ENCODE measurements at places on chromosomes 16 and 17. TPM values are rescaled to one million over a fixed set of nuclear protein-coding genes. Genes with fewer than 3 reads are reported as not detected.

- no peak for DNase-seq
These were observed 25.8 kb upstream of the CPNE2 start for GRCh38 chr16:57066625-57067024.

GRCh38 chr16:84794186-84794585 lies 25.6 kb upstream of the CRISPLD2 start:
- no peak for DNase-seq

CTRB2 gene
- total RNA-seq = not detected

DNA sequence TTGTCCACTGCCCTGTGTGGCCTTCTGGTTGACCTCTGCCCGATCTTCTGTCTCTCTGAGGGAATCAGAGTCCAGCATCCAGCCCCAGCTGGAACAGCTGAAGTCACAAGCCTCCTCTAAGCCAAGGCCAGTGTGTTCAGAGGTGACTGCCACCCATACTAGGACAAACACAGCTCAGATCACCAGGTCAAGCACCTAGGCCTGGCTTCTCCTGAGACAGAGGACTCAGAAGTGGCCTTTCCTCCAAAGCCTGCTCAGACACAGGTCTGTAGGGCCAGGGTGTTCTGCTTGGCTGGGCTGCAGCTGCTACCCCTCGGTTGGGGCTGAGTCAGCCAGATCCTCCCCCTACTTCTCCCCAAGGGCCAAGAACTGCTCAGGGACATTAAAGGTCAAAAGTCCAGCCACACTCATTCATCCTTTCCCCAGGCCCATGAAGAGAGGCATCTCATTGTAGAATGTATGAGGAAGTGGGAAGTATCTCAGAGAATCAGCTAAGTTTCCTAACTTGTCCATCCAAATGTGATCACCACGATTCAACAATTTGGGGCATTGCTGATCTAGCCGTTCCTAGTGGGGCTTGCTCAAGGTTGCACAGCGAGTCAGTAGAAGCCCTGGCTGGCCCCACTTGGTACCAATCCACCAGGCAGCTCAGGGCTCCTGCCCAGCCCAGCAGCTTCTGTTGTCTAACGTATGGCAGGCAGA lies 7.6 kb downstream of the SLC46A1 start:
- no peak for DNase-seq

RNF222 gene
- total RNA-seq = not detected

ZNF629 gene
- total RNA-seq = 41.4 TPM

GRCh38 chr17:37212179-37212578 lies 163.6 kb upstream of the C17orf78 start:
- DNase-seq = no peak

- DNase-seq = no peak
These were observed 241.0 kb downstream of the GSG1L start for GRCh38 chr16:27822529-27822928.

GRCh38 chr16:47627085-47627639 lies 166.0 kb downstream of the PHKB start:
- no peak for DNase-seq

HCRT gene
- total RNA-seq = not detected

DNA sequence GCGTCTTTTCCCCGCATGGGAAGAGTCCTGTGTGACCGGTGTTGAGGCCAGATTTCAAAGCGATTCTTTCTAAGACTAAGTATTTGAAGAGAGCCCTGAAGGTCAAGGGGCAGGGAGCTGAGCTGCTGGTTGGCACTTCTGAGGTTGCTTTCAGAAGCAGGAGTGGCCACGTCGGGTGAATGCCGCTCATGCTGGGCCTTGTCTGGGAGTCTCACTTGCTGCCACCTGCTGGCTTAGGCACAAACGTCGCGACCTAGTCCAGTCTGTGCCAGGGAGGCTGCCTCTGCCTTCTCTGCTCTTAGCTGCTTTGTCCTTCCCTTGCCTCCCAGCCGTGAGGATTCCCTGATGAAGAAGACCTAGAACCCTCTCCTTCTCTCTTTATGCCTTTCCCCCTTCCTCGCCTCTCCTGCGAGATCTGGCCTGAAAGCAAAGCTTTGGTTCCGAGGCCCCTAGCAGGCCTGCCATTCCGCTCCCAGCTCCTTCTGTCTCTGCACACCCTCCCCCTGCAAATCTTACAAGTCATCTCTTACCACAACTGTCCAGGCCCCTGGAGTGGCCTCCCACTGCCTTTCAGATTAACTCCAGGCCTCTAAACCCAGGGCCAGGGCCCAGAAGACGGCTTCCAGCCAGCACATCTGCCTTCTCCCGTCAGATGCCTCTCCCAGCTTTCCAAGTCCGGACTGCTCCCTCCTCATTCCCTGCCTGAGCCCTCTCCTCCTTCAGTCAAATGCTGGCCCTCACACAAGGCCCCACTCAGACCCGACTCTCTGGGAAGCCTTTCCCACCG lies 11.4 kb downstream of the CTNS start:
- no peak for DNase-seq

GCGR gene
- total RNA-seq = 0.66 TPM

GRCh38 chr16:59212492-59213024 lies 478.4 kb upstream of the GOT2 start:
- no peak for DNase-seq

DNA sequence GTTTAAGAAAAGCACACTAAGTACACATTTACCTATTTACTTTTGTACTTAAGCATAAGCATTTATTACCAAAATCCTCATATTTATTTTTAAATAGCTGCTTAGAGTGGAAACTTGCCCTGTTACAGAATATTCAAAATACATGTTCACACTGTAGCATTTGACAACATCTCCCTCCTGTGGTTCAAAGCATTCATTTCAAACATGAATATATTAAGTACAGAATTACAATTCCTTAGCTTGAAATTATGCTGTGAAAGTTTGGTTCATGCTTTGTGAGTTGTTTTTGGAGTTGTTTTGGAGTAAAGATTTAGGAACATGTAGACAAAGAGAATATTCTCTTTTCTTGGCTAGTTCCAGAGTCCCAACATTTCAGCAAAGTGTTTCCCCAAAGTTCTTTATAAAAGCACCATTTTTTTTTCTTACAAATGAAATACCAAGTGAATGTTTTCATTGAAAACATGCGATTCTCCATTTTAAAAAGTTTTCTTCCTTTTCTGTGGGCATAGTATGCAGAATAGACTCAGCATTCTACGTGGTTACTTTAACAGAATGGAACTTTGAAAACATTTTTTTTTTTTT lies 33.2 kb downstream of the TUBD1 start:
- no peak for DNase-seq

DNA sequence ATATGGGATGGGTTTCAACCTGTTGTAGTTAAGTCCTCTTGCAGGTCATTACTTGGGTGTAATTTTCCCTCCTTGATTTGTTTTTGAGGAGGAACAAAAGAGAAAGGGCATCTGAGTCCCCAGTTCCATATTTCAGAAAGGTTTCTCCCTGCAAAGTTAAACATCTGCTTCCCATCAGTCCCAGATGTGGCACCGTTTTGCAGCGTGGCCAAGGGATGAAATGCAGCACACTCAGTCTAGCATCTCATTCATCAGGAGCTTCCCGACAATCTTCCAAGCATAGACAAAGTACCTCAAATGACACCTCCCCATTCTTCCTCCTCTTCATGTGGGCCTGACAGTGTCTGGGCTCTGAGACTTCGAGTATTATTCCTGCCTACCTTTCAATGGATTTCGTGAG lies 363.7 kb upstream of the SOX9 start:
- DNase-seq = no peak

SSH2 gene
- 18.3 TPM for total RNA-seq

- DNase-seq = no peak
These were observed 152.0 kb downstream of the HS3ST3B1 start for GRCh38 chr17:14452856-14453255.

- no peak for DNase-seq
These were observed 954.7 kb upstream of the RBFOX1 start for GRCh38 chr16:6377956-6378355.

- no peak for DNase-seq
These were observed 66.1 kb upstream of the SEC14L1 start for GRCh38 chr17:77074681-77075080.

P4HB gene
- total RNA-seq = 421 TPM

P2RX5 gene
- total RNA-seq = 0.66 TPM

DNA sequence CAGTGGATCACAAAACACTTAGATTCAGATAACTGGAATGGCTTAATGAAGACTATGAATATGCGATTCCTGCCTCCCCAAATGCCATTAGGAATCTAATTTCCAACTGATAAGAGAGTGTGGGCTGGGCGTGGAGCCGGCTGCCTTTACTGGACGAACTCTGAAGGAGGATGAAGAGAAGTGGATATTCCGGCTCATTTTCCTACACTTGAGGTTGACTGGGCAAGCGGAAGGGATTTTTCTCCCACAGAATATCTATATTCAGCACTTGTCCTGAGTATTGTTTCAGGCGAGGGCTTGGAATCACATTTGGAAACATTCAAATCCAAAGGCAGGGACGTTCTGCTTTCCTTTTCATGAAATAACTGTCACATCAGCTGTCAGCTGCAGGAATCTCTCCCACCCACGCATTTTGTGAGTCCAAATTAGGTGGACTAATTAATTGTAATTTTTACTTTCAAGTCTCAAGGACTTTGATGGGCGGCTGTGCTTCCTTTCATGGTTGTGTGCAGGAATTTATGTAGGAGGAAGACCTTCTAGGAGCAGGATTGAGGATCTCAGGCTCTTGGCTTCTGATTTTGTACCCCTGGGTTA lies 138.5 kb downstream of the PITPNC1 start:
- no peak for DNase-seq

GRCh38 chr16:19840524-19841110 lies 44.0 kb downstream of the GPRC5B start:
- DNase-seq = no peak

- no peak for DNase-seq
These were observed 1.5 kb upstream of the NQO1 start for GRCh38 chr16:69727916-69728270.

DNA sequence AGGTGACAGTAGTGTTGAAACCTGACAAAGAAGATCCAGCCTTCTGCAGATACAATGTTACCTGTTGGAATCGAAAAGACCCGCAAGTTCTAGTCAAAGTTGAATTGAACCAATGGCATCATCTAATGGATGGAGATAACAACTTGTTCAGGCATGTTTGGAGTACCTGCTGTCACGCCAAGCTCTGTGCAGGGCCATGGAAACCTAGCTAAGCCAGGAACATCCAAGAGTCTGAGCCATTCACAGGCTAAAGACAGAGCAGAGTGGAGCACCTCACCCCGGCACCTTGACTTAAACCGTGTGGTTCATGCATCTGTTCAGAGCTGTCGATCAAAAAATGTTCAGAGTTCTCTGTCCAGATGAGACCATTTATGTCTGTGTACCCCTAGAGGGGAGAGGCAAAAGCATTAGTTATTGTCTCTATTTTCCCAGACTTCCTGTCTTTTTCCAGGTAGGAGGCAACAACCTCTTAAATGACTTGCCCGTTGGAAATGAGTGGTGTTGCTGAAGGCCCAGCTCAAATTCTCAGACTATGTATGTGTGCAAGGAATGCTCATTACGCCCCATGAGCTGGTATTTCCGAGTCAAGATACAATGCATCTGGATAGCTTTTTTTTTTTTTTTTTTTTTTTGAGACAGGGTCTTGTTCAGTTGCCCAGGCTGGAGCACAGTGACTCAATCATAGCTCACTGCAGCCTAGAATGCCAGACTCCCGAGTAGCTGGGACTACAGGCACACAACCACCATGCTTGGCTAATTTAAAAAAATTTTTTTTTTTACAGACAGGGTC lies 44.9 kb upstream of the XYLT1 start:
- DNase-seq = no peak

DOC2B gene
- total RNA-seq = 60.2 TPM

PRRT2 gene
- total RNA-seq = 25.5 TPM

SGF29 gene
- 24.7 TPM for total RNA-seq

All from mesothelial cell of epicardium (in vitro differentiated cells).